Cerebellar nuclear complex (tissue), 1 donor: ENCODE measurements at places on chromosomes 5 and 9.

- no peak for DNase-seq
Observed at GRCh38 chr5:94901191-94901979, 282.9 kb downstream of the SLF1 start.

GRCh38 chr5:111299067-111299481, 74.9 kb downstream of the CAMK4 start:
- no peak for DNase-seq

DNA sequence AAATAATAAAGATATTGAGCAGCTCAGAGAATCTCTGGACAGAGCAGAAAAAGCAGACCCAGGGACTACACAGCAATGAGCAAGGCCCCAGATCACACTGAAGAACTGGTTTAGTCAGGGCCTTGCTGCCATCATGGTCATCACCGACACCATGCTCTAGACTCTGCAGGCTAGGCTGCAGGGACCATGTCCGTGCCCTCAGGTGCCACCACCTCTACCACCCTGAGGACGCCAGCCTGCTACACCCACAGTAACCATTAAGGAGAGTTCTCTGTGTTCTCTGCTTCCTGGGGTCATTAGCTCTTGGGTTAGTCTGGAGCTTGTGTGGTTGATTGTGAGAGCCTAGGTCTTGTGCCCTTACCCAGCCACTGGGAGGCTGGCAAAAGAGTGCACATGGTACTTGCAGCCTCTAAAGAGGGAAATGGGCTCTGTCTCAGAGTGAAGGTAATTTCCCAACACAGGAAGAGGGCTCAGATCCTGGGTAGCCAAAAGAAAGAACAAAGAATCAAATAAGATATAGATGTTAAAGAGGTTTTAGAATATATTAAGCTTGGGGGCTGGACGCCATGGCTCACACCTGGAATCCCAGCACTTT, 31.9 kb upstream of the JADE2 start:
- DNase-seq: no peak

- DNase-seq: no peak
Observed at GRCh38 chr9:78363221-78363620, 66.3 kb downstream of the PSAT1 start.

GRCh38 chr5:26386532-26386931, 651.9 kb downstream of the CDH9 start:
- no peak for DNase-seq

DNA sequence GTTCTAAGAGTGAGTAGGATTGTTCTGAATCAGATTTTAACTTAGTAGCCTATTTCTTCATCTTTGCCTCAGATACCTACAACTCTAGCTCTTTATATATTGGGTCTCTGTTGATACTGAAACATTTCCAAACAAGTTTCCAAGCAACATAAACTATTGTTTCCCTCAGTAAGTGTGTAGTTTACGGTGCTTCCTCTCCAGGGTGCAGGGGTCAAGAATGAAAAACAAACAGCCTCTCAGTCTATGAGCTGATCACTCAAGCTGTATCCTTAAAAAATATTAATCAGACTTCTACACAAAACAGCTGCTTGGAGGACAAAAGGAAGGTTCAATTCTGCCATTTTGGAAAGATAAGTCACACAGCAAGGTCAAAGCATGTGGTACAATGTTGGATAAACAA, 75.0 kb downstream of the ADAMTS12 start:
- no peak for DNase-seq

- DNase-seq: no peak
Observed at GRCh38 chr9:34079181-34079580, 30.5 kb upstream of the UBAP2 start.

GRCh38 chr9:18122171-18122570, 351.8 kb upstream of the ADAMTSL1 start:
- no peak for DNase-seq

- no peak for DNase-seq
Observed at GRCh38 chr9:121886759-121887485, 206.2 kb downstream of the TTLL11 start.

- no peak for DNase-seq
Observed at GRCh38 chr5:159645179-159645846, 271.0 kb upstream of the ADRA1B start.

- no peak for DNase-seq
Observed at GRCh38 chr9:69326261-69326660, 1.2 kb downstream of the ENTREP1 start.

DNA sequence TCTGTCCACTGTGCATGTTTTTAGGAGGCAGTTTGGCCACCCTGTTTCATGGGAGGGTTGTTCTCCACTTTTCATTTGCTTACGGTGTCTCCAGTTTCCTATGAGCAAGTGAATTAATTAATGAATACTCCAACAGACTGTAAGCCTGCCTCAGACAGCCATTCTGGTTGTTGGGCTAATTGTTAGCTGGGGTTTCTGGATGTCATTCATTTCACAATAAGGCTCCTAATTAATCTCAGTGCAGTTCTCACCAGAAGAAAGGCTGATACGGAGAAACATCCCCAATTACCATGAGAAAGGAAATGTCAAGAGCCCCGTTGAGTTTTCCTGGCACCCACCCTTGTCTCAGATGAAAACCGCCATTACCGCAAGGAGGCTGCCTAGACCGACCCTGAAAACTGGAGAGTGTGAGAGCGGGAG, 75.8 kb downstream of the MAP1B start:
- DNase-seq: no peak

DNA sequence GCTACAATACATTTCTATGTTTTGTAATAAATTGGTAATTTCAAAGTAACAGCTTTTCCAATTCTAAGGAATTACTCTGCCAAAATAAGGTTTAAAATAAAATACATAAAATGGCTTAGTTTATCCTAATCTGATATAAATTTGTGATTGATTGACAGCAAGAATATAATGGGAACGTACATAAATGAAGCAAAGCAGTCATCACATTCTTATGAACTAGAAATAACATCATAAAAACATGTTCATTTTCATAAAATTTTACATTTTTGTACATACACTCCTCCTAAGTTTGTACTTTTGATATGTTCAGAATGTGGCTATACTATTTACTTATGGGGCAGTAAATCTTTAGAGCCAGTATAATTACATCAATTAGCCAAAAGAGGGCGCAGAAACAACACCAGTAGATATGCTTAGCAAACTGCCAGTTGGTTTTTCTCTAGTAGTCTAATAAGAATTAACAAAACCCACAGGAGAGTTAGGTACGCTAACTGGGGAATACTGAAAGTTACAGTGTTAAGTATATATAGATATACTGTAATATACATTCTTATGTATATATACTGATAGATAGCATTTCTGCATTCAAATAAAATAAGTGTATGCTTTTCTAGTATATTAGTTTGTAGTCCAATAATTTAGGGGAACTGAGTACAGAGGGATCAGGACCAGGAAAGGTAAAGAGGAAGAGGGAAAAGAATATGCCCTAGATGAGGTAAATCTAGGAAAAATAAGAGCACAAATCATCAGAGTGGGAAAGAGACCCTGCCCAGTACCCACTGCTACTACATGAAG, 76.8 kb downstream of the ZDHHC21 start:
- no peak for DNase-seq

GRCh38 chr5:137660349-137660817, 75.5 kb downstream of the KLHL3 start:
- peak; percentile 37 for DNase-seq

- DNase-seq: no peak
Observed at GRCh38 chr5:174425271-174425963, 299.0 kb upstream of the MSX2 start.

DNA sequence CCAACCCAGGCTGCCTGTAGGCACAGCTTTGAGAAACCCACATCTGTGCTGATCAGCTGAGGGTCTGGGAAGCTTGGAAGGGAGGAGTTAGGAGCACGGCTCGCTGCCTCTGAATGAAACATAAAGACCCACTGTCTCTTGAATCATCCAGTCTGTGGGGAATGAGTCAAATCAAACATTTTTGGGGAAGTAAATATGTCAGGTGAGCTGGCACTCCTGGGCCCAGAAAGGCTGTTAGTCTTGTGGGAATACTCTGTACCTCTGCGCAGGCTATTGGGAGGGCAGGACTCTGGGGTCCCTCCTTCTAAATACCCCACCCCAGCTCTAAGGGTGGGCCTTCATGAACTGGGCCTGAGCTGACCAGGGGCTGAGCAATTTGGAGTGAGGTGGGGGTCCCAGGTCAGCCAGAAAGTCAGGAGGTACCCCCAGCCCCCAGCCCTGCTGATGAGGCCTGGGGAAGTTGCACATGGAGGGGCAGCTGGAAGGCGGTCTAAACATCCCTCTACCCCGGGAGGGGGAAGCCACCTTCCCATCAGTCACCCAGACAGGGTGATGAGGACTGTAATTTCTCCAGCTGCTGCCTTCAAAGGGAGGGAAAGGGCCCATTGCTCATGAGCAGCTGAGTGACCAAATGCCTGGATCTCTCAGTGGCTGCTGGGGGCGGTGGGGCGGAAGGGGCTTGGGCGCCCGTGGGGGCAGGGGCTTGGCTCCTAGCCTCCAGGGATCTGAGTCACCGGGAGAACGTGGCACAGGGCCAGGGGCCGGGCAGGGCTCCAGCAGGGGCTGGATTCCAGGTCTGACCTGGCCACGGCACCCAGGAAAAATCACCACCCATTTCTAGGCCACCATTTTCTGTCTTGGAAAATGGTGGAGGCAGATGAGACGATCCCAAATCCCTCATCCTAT, 10.8 kb downstream of the FIBCD1 start:
- no peak for DNase-seq

DNA sequence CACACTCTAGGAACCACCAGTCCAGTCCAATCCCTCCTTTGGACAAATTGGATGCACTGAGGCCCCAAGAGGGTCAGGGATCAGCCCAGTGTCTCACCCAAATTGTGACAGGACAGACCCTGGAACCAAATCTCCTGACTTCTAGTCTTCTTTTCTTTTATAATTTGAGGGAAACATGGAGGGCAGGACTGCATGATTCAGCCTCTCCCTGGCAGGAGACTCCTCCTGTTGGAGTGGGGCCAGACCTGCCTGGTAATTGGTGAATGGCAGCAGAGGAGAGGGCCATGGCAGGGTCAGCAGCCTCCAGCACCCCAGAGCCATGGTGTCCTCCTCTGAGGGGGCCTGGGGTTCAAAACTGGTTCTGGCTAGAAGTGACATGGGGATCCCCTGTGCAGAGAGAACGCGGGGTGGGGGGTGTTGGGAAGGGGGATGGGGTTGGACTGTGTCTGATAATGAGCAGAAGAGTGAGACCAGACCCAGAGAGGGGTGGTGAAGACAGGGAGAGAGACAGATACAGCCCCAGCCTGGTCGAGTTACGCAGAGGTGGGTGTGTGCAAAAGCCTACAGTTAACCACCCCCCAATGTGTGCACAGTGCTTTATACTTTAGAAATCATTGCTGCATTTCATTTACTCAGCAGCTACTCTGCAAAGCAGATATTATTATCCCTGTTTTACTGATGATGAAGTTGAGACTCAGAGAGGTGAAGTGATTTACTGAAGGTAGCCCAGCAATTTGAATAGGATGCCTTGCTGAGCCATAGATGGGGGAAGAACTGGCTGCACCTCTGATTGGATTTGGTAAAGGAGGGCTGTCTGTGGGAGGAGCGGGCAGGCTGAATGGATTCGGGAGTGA, 3.8 kb upstream of the SYNPO start:
- DNase-seq: no peak
